ENCODE measurements at places on chromosomes 4 and X.

- DNase-seq: peak; percentile 55
Observed at GRCh38 chr4:54683616-54684346, 26.0 kb downstream of the KIT start.

GRCh38 chr4:40702800-40703151, 47.0 kb upstream of the NSUN7 start:
- no peak for DNase-seq

- DNase-seq: no peak
Observed at GRCh38 chrX:19702856-19703255, 184.5 kb downstream of the SH3KBP1 start.

DNA sequence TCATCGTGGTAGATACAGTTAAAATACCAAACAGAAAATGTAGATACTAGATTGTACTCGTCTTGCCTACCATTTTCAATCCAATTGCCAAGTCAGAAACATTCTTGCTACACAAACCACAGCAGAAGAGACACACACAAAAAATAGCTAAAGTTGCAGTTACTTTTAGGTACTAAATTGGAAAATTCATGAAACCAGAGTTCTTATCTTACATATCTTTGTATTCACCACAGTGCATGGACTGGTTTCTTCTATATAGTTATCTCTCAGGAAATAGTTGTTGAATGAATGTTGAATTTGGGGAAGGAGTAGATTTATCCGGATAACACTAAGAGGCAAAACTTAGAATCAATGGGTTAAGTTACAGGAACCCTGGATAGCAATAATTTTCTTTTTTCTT, 14.2 kb downstream of the COL4A5 start:
- no peak for DNase-seq

DNA sequence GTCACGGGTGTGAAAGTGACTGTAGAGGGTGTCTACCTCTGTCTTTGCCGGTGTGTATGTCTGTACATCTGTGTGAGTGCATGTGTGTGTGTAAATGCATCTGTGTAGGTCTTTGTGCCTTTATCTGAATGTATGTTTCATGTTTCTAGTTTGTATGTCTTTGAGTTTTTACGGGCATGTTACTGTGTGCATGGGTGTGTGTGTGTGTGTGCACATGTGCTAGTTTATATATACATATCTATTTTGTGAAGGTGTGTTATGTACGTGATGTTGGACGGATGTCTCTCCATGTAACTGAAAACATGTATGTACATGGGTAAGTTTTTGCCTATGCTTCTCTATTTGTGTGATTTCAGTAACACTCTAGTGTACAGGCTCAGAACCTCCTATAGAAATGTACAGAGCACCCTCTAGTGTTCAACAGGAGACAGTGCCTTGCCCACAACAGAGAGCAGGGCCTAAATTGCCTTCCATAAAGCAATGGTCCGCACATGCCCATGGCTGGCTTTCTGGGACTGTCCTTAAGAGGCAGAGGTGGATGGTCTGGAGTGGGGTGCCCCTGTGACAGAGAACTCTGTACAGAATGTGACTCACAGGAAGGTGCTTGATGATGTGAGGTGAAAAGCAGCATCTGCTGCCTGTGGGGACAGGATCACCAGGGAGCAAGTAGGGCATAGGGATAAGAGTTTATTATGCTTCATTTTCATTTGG, 343.5 kb downstream of the RAPGEF2 start:
- peak; percentile 29 for DNase-seq

- DNase-seq: no peak
Observed at GRCh38 chr4:94827481-94828110, 69.8 kb downstream of the BMPR1B start.

DNA sequence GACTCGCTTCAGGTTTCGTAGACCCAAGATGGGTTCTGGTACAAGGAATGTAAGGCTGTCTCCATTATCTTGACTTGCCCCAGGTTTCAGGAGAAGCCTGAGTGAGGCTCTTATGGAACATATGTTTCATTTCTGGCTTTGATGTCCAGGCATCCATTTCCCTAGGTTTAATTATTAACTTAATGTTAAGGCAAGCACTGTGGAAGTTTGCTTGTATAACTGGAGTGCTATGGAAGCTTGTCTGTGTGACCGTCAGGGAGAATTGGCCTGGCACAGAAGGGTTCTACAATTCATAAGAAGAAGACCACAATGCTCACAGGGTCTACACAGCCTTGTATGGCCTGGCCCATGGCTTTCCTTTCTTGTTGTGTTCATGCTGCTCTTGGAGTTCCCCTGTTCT, 47.2 kb upstream of the PPP1R2C start:
- no peak for DNase-seq

DNA sequence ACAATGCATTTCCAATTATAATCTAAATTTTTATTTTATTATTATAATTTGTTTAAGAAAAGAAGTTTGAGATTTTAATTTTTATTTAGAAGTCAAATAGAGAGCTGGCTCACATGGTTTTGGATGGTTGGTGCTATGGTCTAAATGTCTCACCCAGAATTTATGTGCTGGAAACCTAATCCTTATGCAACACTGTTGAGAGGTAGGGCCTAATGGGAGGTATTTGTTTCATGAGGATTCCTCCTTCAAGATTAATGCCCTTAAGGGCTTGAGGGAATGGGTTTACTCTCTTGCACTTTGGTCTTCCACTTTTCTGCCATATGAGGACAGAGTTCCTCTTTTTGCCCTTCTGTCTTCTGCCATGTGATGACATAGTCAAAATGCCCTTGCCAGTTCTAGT, 960.5 kb upstream of the IGFBP7 start:
- DNase-seq: no peak

GRCh38 chr4:74100531-74100930, 1.5 kb upstream of the CXCL2 start:
- DNase-seq: no peak

- DNase-seq: no peak
Observed at GRCh38 chr4:135365065-135365464, 1163.5 kb upstream of the PABPC4L start.

GRCh38 chrX:45778616-45779015, 577.9 kb upstream of the DIPK2B start:
- DNase-seq: no peak

- no peak for DNase-seq
Observed at GRCh38 chr4:128285085-128285997, 2.3 kb downstream of the PGRMC2 start.

DNA sequence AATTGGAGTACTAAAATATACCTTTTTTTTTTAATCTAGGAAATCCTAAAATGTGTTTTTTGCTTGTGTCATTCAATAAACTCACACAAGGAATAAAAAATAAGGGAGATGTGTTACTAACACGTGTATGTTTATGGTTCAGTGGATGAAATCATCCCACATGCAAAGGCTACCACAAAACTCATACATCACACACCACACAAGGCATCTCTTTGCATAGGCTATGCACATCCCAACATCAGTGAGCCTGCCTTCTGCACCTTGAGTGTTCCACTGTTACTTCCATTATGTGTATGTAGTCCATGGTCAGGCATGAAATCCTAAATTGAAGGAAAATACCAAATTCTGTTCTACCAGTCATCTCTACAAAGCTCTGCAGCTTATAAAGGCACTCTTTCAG, 213.1 kb downstream of the DCTD start:
- DNase-seq: no peak

- no peak for DNase-seq
Observed at GRCh38 chrX:103754401-103754800, 22.2 kb upstream of the PLP1 start.

DNA sequence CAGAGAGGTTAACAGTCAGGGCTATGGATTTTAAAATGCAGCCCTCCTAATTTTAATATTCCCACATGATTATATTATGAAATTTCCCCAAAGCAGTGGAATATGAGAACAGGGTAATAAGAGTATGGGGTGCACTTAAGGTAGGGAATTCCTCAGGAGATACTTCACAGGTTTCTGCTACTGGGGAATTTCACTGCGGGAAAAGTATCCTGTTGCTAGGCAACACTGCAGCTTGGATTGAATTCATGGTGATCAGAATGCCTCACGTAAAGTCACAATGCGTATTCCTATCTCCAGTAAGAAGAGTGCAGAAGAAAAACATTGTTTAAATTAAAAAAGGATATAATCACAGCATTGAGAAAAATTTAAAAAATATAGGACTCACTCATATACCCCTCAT, 398.1 kb upstream of the RPS6KA3 start:
- no peak for DNase-seq

DNA sequence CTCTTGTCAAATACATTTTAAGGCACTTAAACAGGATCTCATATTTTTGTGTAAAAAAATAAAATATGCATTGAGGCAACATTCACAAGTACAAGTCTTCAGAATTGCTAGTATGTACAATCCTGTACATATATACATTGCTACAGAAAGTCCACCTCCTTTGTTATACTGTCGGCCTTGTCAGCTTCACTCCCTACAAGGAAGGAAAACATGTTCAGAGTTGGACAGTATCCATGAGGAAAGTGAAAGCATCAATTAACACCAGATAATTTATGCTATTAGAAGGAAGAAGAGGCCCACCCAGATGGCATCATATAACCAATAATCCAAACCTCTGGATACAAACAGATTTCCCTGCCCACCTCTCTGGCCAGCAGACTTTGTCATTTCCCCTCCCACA, 42.0 kb downstream of the REELD1 start:
- DNase-seq: no peak

GRCh38 chr4:153152501-153153338, 51.5 kb upstream of the TRIM2 start:
- peak; percentile 58 for DNase-seq

- no peak for DNase-seq
Observed at GRCh38 chr4:42985976-42986375, 93.5 kb downstream of the GRXCR1 start.

DNA sequence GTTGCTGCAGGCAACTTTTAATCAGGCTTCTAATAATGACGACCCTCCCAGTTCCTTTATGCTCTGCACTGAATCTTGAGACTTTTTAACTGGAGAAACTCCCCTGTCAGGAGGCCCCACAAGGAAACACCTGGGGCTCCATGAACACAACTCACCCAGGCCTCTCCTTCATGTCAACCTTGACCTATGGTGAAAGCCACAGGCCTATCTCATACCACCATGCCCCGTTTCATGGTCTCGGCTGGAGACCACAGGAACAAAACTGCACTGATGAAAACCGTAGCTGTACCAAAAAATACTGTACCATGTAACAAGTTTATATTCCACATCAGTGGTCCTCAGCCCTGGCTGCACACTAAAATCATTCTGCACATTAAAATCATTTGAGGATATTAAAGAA, 57.0 kb downstream of the ZNF827 start:
- no peak for DNase-seq

DNA sequence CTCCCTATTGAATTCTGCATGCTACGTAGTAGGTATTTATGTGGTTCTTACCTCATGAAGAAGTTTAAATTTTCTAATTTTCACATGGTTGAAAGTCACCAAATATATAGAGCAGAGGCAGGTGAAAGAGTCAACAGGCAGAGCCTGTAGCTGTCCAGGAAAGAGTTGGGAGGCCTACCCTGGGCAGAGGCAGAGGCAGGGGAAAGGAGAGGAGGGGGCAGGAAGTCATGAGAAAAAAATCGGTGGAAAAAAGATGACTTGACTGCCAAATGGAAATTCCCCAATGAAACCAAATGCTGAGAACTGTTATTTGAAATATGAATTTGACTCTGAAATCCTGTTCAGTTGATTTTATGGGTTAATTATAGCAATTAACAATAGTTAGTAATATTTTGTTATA, 23.1 kb upstream of the GPR34 start:
- no peak for DNase-seq

GRCh38 chrX:30253257-30253656, 6.3 kb downstream of the MAGEB1 start:
- no peak for DNase-seq

GRCh38 chrX:39399387-39399786, 598.1 kb downstream of the MID1IP1 start:
- DNase-seq: no peak

- DNase-seq: no peak
Observed at GRCh38 chr4:73606465-73606974, 13.7 kb downstream of the RASSF6 start.

DNA sequence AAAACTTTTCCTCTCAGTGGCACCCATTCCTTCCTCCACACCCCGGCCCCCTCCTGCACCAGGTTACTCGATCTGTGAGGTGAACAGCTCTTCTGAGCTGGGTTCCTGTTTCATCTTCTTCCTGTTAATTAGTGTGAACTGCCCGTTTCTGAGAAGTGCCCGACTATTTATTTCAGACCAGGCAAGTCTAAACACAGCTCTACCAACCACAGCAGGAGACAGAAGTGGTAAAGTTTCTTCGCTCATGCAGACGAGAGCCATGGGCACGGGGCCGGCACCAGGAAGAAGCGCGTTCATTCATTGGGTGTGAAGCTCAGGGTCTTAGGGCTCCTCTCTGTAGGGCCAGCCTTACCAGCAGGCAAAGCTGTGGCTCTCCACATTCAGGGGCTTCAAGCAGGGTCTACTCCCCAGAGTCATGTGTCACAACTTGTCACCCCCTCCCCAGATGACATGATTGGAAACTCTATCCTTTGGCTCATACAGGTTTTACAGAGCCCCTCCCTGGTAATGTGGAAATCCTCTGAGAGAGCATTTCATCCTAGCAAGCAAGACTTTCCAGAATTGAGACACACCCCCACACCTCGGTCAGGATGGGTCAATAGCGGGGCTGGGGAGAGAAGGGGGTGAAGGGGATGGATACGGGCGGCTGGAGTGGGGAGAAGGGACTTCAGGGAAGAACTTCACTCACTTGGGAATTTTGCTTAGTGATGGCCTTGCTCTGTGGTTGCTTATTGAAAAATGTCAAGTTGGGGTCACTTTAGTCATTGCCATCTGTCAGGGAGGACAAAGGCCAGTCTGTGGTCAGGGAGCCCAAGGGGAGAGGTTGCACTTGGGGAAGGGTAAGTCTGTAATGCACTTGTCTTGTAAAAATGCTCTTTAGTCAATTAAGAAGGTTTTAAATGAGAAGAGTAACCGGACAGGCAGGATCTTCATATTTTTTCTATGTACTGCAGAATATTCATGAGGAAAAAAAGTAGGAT, 121.6 kb upstream of the TRIM2 start:
- no peak for DNase-seq

DNA sequence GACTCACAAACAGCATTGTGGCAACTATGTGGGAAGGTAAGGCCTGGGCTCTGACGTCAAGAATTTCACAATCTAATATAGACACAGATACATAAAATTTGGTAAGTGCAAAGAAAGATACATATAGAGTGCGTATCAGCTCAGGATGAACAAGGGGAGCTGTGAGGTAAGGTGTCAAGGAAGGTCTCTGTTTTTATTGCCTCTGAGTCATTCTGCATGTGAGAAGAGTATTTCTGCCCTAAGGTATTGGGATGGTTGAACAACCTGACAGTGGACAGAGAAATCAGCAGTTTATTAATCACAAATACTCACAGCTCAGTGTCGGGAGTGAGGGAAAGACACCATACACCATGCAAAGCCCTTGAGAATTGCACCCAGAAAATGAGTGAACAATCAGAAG, 89.8 kb downstream of the COMMD8 start:
- DNase-seq: no peak

DNA sequence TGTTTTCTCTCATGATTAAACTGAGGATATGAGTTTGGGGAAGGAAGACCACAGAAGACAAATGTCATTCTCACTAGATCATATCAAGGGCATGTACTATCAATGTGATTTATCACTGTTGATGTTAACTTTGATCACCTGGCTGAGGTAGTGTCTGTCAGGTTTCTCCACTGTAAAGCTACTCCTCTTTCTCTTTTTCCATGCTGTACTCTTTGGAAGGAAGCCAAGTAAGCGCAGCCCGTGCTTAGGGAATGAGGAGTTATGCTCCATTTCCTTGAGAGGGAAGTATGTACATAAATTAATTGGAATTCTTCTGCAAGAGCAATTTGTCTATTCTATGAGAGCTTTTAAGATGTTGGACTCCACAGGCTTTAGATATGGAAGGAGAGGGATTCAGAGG, 4.0 kb upstream of the KANTR start:
- DNase-seq: no peak

GRCh38 chr4:159041054-159042034, 61.5 kb upstream of the RAPGEF2 start:
- no peak for DNase-seq

Measured in activated CD4-positive, alpha-beta memory T cell treated with anti-CD3 and anti-CD28 coated beads, Interleukin-2, amount 10 ng/mL, durations not matched to agents 7 days and 5 days (primary cell).